ENCODE measurements at places on chromosomes 4 and X.

DNA sequence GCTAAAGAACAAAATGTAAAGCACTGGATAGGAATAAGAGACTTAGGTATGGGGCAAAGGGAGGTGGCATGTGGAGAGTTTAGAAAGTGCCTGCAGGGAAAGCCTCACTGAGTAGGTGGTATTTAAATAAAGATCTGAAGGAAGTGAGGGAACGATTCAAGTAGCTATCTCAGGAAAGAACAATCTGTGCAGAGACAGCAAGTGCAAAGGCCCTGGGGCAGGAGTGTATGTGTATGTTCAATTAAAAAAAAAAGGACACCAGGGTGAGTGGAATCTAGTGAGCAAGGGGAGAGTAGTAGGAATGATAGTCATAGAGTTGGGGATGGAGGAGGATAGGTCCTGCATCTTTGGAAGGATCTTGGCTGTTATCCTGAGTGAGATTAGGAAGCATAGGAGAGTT lies 779.9 kb upstream of the FTHL17 start:
- DNase-seq, result no peak

- DNase-seq, result no peak
These were observed 8.4 kb upstream of the TBL1X start for GRCh38 chrX:9456250-9457074.

DNA sequence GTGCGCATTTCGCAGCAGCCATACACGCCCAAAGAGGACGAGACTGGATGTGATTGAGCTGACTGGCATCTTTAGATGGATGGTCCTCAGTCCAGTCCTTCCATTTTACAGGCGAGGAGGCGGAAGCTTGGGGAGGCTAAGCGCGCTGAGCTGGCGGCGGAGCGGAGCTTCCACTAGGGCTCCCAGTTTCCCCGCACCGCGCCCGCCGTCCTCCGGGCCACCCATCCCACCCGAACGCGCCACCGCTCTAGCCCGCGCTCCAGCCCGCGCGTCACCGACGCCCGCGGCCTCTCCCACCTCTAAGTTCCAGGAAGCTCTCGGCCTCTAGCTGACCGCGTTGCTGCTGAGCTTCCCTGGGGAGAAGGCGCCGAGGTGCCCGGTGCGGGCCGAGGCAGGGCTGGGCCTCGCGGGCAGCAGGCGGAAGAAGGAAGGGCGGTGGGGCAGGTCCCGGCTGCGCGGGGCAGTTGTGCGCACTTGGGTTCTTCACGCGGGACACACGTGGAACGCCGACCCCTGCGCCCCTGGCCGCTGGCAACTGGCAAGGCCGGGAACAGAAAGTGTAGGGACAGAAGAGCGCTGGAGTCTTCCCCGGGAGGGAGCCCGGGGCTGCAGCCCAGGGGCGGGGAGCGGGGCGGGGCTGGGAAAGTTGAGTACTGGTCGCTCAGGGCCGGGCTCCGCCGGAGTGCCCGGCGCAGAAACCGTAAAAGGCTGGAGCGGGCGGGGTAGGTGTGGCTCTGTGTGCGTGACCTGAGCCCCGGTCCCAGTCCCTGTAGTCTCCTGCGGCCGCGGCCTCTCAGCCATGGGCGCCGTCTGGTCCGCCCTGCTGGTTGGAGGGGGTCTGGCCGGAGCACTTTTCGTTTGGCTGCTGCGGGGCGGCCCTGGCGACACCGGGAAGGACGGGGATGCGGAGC lies at the start of gene STBD1:
STBD1 (plus strand) TSS at position 763 of the 911 bp plus-strand sequence; CDS start at position 800, 37 bp downstream.
- DNase-seq, result no peak

DNA sequence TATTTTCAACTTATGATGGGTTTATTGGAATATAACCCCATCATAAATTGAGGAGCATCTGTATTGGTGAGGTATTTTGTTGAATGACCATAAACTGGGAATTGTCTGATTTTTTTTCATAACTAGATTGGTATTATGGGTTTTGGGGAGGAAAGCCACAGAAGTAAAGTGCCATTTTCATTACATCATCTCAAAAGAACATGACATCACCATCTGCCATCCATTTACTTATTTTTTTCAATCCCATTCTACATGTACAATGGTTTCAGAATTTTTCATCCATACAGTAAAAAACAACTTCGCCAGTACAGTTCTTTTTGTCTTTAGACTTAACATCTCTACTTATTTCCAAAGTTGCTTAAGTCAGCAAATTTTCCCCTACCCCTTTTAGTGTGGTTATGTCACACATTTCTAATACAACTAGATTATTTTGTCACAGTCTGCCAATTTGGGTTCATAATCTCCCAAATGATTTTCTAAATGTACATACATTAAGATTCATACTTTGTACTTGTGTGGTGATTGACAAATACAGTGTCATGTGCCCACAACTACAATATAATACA lies 459.4 kb downstream of the IDS start:
- no peak for DNase-seq

DNA sequence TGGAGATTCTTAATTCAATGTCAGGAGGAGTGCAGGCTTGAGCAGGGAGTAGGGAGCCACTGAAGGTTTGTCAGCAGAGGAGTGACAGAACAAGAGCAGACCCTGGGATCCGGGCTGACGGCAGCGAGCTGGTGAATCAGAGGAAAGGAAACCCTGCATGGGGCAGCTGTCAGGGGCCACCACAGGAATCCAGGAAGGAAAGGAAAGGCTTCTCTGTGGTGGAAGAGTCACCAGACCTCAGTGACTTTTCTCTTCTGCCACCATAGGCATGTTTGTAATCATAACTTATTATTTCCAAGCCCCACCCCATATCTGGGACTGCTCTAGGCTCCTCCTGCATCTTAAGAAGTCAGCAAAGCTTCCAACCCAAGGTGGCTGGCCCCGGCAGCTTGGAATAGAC lies 150.9 kb downstream of the BCOR start:
- no peak for DNase-seq

- DNase-seq, result no peak
These were observed 332.9 kb downstream of the PPP3CA start for GRCh38 chr4:101014417-101014816.

GRCh38 chr4:140720387-140721304 lies 35.5 kb downstream of the TBC1D9 start:
- DNase-seq, result no peak

- no peak for DNase-seq
These were observed 23.8 kb downstream of the ARHGAP10 start for GRCh38 chr4:147755561-147756295.

GRCh38 chr4:87112063-87112462 lies 108.4 kb downstream of the KLHL8 start:
- no peak for DNase-seq

DNA sequence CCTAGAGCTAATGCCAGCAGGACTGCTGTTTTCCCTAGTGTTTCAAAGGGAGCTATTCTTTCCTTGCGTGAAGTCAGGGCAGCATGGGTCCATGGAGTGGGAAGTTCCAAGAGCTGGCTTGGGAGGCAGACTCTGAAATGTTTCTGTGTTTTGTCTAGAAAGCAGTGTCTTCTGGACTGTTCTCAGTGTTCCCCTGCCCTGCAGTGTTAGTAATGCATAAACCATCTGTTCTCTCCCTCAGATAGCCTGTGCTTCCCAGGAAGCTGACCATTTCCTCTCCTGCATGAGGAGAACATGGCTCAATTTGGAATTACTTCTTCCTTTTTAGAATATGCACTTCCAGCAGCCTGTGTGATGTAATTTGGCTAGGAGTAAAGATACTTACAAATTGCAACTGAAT lies 116.7 kb upstream of the CXCL13 start:
- no peak for DNase-seq

DNA sequence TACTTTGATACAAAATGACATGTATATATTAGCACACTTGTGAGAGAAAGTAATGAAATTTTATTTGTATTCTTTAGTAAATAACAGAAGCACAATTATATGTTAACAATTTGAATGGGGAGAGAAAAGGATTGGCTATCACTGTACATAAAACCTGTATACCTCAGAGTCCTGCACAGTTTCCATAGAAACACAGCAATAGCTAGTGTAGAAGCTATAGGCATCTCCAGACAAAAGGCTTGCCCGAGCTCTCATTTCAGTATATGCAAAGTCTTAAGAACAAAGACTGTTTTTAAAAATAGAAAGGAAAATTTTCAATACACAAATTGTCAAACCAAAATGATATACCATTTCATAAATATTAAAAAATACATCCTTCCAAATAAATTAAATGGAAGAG lies 38.5 kb downstream of the GPM6A start:
- no peak for DNase-seq

GRCh38 chrX:45479835-45480422 lies 279.3 kb upstream of the DIPK2B start:
- no peak for DNase-seq

GRCh38 chr4:89640620-89641366 lies 196.2 kb downstream of the SNCA start:
- no peak for DNase-seq

DNA sequence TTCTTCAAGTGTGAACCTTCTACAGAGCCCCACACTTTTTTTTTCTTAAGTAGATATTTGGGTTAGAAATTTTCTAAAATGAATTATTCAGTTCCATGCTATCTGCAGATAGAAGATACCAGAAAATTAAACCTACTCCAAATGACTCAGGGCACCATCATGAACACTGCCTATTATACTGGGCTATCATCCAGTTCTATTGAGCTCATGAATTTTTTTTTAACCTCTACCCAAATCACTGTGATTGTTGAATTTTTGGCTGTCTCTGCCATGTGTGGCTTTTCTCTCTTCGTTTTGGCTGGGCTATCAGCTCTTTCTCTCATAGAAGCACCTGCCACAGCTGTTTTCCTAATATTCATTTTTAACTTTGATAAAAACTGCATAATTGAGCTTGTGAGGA lies 31.0 kb upstream of the SLC34A2 start:
- DNase-seq, result no peak

DNA sequence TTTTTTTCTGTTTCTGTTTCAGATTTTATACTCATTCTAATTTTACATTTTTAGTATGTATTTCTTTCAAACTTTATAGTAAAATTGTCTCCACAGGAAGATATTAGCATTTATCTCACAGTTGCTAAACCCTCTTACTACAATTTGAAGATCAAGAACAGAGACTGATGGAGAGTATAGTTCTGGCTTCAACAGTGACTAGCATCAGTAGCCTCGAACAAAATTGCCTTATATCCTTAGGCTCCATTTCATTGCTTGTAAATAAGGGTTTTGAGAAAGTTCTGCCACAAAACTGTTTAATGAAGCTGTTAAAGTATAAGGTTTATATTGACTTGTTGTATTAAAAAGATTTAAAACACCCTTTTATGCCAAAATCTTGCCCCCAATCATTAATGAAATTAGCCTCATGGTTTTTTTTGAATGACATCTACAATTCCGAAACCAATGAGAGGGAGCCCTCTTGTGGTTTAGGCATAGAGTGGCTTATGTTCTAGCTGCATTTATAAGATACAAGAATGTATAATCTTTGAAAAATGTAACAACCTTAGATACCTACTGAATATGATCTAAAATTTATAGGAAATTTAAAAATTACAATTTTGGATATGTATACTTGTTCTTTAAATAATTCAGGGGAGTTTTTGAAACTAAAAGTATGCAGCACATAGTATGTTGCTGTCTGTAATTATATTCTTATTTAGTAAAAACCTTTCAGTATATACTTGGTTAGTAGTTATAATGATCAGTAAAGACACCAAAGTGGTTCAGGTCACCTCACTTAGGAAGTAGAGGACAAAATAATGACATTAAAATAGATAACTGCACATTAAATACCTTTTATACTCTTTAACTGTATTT lies 109.8 kb upstream of the HPGD start:
- DNase-seq, result no peak

- no peak for DNase-seq
These were observed 18.4 kb upstream of the SORBS2 start for GRCh38 chr4:185830263-185830994.

- no peak for DNase-seq
These were observed 146.0 kb upstream of the CPEB2 start for GRCh38 chr4:14856062-14856933.

DNA sequence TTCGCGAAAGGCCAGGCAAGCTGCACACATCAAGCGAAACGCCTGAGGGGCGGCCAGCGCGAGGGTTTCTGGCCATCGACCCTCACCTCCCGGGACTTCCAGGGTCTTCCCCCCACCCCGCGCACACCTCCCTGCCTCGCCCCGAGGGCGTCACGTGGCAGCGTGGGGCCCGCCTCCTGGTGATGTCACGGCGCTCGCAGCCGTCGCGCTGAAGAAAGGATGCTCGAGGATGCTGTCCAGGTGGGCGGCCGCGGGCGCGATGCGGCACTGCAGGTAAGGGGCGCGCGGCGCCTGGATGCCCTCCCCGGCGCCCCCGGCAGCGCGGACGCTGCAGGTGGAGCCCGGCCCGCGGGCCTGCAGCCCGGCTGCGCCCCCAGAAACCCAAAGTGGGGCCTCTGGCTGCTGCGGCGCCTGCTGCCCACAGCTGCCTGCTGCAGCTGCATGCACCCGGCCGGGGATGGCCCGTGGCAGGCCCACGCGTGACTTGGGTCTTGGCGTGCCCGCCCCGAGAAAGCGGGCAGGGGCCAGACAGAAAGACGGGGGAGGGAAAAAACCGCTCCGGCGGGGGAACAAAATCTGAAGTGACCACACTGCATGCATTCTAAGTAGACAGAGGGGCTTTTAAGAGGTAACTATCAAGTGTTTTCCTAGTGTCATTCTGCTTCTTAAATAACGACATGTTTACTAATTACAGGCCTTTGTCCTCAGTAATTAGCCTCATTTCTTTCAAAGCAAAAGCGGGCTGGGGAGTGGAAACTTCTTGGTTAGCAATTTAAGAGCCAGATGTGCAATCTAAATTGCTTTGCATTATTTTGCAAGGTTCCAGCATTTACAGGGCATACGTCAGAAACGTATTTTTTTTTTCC lies 1.7 kb downstream of the CLCN4 start:
- DNase-seq, result no peak

DNA sequence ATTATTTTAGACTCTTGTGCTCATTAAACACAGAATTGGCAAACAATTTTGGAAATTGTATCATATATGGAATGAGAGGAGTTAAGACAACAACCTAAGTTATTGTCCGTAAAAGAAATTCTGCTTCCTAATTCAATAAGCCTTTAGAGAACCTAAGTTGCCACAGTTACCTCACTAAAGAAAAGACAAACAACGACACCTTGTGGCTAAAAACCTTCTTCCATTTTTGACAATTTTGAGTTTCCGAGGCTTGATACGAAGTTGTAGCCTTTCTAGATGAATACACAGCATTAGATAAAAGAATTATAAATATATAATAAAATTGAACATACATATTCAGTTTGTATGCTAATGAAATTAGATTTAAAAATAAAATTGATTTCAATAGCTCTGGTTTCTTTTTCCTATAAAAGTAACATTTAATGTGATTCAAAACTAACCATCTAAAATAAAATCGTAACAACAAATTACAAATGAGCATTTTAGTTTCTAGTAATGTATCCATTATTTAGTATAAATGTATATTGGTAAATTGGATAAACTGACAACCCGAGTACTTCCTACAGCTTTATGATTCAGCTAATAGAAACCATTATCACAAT lies 275.1 kb downstream of the GPM6A start:
- no peak for DNase-seq

- no peak for DNase-seq
These were observed 42.4 kb downstream of the DCUN1D4 start for GRCh38 chr4:51885363-51885762.

Data from stimulated activated CD4-positive, alpha-beta T cell treated with anti-CD3 and anti-CD28 coated beads, Interleukin-15, amount 100 ng/mL, for 1 hour (primary cell).